ENCODE measurements at places on chromosomes 16 and 17.

GRCh38 chr16:1167276-1168107 is 14.6 kb downstream of the CACNA1H start:
- DNase-seq: no peak

DNA sequence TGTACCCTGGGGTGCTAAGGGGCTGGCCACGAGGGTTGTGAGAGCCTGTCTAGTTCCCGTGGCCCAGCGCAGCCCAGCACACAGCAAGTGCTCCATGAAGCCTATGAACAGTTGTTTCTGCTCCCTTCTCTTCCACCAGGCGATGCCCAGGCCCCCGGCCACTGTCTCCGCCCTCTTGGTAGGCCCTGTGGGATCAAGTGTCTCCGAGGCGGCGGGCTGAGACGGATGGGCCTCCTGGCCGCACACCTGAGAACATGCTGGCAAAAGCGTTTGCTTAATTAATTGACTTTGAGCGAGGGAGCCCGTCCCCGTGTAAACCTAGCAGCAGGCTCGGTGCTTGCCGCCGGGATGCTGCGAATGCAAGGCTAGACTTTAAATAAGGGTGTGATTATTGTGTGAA is 129.7 kb upstream of the GSE1 start:
- no peak for DNase-seq

GRCh38 chr17:17562146-17562511 is 29.4 kb downstream of the PEMT start:
- DNase-seq: no peak

DNA sequence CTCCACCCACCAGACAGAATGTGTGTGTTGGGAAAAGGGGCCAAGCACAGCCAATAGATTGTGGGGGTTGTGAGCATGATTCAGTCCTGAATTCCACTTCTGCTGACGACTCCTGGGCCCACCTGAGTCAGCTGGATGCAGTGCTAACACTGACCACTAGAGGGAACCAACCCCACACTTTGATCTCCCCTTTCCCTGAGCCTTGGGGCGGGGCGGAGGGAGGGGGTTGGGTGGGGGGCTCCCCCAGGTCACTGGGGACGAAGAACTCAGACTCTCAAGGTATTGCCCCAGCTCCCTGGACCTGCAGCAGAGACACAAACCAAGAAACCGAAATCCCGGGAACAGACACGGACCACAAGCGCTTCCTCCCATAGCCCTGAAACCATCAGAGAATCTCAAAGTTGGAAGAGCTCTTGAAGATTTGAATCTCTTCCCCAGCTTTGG is 621 bp upstream of the CSHL1 start:
- DNase-seq: no peak

GRCh38 chr16:79868841-79869240 is 268.3 kb upstream of the MAF start:
- no peak for DNase-seq

- no peak for DNase-seq
These were observed 13.7 kb downstream of the DNAH17 start for GRCh38 chr17:78563189-78564145.
